Right atrium auricular region (tissue), 2 donors: ENCODE measurements at places on chromosomes 5 and 9. TPM values are rescaled to one million over a fixed set of nuclear protein-coding genes. Genes with fewer than 3 reads are reported as not detected.

GRCh38 chr5:2744485-2744884 is 7.0 kb downstream of the IRX2 start:
- H3K4me3 ChIP-seq = no peak overlapping the region
- no peak for DNase-seq
- no peaks in the 10 kb centered on the region for H3K36me3 ChIP-seq
- H3K4me1 ChIP-seq = no peaks in the 10 kb centered on the region

Gene IGIP
- total RNA-seq = 13.7 TPM

GRCh38 chr5:123273984-123274383 is 149.2 kb downstream of the CEP120 start:
- no peaks in the 10 kb centered on the region for H3K36me3 ChIP-seq
- H3K27ac ChIP-seq = no peak overlapping the region
- H3K27me3 ChIP-seq = no peaks in the 10 kb centered on the region
- no peak overlapping the region for H3K4me3 ChIP-seq
- no peaks in the 10 kb centered on the region for H3K4me1 ChIP-seq

- H3K36me3 ChIP-seq = no peaks in the 10 kb centered on the region
- DNase-seq = no peak
- no peak overlapping the region for H3K27ac ChIP-seq
- no peak overlapping the region for H3K4me3 ChIP-seq
- H3K4me1 ChIP-seq = no peaks in the 10 kb centered on the region
- peaks cover 70% of the 10 kb centered on the region for H3K27me3 ChIP-seq
Measured at GRCh38 chr9:37034305-37034937, 353 bp upstream of the PAX5 start.

DNA sequence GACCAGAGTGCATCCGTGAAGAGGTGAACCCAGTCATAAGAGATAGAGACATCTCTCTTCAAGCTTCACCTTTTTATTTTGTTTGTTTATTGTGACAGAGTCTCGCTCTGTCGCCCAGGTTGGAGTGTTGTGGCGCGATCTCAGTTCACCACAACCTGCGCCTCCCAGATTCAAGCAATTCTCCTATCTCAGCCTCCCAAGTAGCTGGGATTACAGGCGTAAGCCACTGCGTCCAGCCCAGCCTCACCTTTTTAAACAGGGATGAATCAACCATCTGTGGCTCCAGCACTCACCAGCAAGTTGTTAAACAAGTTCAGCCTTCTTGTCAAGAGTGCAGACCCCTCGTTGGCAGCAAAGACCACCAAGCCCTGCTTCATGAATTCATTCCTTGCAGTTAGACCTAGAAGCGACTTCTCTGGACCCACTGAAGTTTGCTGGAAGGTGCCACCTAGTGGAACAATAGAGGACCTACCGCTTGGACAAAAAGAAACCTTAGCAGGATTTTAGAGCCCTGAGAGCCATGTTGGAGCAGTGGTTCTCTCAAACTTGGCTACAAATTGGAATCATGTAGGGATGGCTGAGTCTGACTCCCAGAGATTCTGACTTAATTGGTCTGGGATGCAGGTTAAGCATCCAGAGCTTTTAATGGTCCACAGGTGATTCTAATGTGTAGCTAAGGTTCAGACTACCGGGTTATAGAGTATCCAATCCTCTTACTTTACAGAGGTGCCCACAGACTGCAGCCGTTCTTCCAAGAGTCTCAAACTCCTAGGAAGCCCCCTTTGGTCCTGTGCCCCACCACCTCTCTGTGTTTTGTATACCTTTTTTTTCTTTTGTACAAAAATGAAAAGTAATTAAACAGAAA is 10.5 kb upstream of the GALNT10 start:
- H3K4me1 ChIP-seq = peaks cover 3% of the 10 kb centered on the region
- peak; percentile 64 for DNase-seq
- H3K27ac ChIP-seq = no peak overlapping the region
- no peaks in the 10 kb centered on the region for H3K27me3 ChIP-seq

Gene SPINK4
- not detected for total RNA-seq
